ENCODE measurements at places on chromosomes 7 and 10.

DNA sequence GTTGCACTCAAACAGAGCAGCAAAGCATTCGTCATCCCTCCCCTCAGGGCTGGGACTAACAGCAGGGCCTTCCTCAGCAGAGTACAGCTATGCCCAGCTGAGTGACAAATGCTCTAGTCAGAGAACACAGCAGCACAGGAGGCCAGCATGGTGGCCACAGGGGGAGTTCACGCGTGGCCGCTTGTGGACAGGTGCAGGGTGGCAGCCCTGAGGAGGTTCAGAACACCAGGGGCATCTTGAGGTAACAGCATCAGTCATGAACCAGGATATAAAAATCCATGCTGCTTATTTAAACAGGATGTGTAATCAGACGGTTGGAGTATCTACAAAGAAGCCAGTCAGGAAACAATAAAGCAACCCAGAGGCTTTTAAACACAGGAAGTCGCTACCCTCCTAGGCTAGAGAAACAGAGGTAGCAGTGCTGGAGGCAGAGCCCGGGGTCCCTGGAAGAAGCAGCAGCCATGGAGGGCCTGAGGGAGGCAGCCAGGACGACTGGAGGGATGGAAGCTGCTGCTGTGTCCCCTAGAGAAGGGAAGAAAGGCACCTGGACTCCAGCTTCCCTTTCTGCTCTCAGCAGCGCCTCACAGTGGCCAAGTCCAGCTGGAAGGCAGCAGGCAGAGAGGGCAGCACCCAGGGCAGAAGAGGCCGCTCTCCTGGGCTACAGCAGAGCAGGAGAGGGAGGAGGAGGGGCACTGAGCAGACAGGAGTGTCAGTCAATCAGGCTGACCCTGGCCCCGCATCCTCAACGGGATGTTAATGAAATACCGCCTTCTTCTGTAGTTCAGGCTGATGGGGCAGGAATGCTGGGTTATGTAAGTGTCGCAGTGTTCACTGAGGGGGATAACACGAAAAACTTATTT lies 70.8 kb upstream of the UCN3 start:
- peak; percentile 95 for DNase-seq

DNA sequence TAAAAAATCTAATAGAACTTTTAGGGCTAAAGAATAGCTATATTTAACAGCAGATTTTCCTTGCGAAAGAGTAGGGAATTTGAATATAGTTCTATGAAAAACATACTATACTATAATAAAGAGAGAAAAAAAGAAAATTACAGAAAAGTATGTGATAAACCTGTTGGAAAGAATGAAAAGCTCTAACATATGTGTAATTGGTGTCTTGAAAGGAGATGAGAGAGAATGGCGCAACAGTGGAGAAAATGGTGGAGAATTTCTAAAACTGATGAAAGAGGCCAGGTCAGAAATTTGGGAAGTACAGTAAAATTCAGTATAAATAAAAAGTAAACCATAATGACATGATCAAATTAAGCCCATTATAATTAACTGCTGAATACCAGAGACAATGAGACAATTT lies 20.8 kb upstream of the CACNA2D1 start:
- no peak for DNase-seq

DNA sequence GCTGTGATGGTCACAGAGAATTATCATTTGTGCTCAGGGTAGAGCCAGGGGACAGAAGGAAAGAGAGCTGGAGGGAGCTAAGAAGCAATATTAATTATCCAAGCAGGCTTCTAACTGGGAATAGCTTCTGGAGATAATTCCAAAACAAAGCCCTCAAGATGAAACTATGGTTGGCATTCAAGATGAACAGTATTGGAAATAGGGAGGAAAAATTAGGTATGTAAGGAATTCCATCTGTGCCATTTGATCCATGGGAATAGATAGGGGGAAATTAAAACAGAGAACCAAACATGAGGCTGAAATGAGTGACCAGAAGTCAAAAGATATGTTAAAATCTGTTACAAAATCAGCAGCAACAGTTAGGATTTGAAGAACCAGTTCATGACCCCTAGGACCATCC lies 75.3 kb downstream of the NDUFB2 start:
- DNase-seq = no peak

DNA sequence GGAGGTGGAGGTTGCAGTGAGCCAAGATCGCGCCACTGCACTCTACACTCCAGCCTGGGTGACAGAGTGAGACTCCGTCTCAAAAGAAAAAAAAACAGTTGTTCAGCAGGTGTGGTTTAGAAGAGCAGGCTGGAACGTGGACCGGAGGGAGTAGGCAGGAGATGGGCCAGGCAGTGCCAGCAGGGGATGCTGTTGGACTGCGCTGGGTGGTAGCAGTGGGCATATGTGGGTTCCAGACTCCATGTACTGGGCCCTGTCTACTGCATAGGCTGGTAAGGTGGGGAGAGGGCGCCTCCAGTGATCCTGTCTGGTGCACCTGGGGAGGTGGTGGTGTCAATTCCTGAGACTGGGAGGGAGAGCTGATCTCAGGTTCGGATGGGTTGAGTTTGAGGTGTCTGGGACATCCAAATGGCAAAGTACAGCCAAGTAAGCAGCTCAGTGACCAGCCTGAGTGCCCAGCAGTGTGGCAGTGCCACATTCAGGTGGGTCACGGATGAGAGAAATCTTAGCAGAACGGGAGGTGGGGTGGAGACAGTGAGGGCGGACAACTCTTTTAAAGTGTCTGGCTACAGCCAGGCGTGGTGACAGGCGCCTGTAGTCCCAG lies 25.9 kb downstream of the SFXN4 start:
- DNase-seq = peak; percentile 64

DNA sequence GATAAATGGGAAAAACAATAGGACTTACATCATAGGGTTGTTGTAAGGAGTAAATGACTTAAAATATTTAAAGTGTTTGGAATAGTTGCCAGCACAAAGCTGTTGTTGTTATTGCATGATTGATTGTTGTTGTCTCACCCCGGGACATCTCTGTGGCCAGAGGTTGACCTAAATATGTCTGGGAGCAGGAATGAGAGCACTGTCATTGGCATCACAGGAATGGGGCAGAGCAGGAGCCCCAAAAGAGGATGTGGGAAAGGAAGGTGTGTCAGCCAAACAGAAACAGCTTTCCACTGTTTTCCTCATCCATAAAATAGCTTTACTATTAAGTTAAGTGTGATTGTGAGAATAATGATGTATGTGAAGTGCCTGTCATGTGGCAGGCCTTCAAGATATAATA lies 121.6 kb downstream of the TMEM168 start:
- no peak for DNase-seq

DNA sequence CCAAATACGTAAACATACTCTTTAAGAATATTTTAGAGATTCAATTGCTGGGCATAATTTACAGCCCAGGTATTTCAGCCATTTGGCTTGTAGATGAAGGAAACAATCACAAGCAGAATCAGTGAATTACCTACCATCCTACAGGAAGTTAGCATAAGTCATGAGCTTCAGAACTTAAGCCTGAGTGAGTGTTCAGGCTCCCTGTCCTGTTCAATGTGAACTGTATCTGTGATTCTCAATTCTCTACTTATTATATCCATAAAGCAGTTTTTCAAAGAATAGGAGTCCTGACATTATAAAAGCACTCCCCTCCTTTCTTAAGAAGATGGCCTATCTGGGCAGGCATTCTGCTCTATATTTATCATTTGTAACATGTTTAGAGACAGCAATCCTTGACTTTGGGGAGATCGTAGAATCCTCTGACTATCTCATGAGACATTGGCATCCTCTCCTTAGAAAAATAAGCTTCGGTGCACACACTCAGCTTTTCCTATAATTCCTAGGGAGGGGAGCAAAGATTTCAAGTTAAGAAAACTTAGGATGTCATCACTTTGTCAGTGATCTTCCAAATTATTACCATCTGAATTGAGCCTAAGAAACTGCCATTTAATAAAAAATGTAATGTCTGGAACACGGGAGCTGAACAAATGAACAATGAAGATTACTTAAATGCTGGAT lies 645.2 kb upstream of the IGFBP3 start:
- no peak for DNase-seq

DNA sequence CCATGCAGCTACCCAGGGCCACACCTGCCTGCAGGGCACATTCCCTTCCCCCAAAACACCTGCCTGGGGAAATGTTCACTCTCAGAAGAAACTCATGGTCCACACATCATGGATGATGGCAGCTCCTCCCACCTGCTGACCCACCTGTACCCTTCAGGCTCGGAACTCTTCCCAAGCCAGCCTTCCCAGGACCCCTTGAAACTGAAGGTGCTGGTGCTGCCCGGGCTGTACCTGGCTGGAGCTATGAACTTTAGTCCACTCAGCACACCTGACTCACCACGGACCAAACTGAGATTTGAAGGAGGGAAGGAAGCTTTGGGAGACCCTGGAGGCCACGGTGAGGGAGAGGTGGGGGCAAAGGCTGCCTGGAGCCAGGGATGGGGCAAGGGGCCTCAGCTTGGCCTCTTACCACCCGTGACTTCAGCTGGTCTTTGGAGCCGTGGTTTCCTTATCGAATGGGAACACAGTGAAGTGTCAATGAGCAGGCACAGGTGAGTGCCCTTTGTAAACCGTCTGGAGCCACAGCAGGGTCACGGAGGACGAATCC lies 30.1 kb upstream of the INPP5A start:
- no peak for DNase-seq

DNA sequence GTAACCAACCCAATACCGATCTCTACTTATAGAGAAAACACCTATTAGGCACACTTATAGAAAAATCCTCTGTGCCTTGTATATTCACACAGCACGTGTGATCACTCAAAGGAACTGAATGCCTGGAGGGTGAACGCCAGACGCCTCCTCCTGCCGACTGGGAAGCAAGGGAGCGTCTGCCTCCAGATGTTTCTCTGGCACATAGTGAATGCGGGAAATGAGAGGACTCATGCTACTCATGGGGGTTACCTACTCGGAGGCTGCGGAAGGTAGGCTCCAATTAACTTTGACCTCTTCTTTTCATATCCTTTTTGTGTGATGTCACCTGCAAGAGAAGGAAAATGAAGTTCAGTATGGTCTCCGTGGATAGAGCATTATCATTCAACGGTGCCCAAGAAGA lies 203.3 kb downstream of the DIP2C start:
- DNase-seq = no peak

- no peak for DNase-seq
Observed at GRCh38 chr7:6367701-6368211, 80.0 kb downstream of the DAGLB start.

DNA sequence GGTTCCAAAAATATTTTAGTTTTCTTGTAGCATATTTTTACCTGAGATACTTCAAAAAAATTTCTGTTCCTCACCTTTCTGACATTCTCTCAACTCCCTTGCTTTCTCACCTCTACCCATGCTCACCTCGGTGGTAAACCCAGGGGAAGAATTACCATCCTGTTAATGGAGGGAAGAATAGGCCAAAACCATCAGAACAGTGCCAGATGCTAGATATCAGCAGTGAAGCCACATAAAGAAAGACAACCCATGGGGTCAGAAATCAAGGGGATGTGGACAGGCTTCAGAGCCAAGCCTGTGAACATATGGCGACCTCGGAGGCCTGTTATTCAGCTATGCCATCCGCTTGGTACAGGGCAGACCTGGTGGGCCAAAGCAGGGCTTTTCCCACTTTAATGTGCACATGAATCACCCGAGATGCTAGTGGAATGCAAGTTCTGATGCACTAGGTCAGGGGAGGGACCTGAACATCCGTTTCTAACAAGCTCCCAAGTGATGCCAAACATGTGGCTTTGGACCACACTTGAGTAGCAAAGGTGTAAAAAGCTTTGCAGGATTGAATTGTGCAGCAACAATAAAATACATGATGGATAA lies 125.5 kb downstream of the NPY start:
- peak; percentile 50 for DNase-seq

DNA sequence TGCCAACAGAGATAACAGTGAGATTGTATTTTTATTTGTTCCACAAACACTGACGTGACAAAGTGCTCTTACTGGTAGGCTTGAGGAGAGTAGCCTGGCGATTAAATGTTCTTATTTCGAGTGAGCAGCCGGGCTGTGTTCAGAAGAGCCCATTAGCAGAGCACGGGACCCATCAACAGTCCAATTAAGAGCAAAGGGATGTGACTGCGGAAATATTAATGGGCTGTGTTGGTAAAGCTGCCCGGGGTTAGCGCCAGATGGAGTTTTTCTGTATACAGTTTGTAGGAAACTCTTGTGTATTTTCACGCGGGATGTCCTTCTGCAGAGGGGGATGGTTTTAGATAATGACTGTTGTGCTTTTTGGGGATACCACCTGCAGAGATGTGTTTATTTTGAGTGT lies 104.3 kb downstream of the KIAA1217 start:
- no peak for DNase-seq

DNA sequence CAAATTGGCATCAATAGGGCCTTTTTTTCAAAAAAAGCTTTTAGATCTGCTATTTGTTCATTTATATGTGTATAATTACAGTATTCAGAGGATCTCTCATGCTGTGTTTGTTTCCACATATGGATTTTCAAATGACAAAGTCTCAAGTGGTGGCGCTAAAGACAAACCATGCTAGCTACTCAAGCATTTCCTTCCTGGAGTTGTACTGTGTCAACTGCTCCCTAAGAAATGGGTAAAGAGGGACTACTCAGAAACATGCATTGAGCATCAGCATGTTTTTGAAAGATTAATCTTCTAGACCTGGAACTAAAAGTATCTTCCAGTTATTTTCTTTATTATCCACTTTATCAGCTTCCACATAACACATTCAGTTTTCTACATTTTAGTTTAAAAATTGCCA lies 12.7 kb downstream of the CNTNAP2 start:
- peak; percentile 3 for DNase-seq

- no peak for DNase-seq
Observed at GRCh38 chr10:88439932-88440331, 143.2 kb downstream of the RNLS start.

GRCh38 chr10:93154531-93154930 lies 80.8 kb downstream of the CYP26A1 start:
- no peak for DNase-seq

GRCh38 chr7:139972029-139972428 lies 90.7 kb downstream of the PARP12 start:
- peak; percentile 74 for DNase-seq

DNA sequence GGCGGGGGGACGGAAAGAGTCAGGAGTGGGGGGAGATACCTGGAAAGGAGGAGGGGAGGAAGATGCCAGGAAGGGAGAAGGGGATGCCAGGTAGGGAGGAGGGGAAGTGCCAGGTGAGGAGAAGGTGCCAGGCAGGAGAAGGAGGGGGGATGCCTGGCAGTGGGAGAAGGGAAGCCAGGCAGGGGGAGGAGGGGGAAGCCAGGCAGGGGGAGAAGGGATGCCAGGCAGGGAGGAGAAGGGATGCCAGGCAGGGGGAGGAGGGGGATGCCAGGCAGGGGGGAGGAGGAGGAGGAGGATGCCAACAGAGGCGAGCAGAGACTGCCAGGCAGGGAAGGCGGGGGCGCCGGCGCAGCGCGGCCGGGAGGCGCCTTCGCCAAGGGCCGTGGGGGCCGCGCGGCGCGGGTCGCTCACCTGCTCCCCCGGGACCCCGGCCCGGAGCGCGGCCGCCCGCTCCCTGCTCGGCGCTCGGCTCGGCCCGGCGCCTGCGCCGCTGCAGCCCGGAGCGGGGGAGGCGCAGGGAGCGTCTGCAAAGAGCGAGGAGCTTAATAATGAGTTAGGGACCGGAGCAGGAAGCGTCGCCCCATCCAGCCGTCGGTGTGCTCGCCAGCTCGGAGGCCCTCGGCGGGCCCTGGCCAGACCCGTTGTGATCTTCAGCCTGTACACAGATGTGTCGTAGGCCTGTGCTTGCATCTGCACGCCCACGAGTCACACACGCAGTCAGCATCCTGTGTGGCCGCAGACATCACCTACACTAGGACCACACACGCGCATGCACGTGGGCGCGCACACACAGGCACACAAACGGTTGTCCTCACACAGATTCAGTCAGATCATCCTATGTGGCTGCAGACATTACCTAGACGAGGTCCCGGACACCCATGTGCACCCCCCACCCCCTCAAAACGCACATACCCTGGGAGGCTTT lies 28.4 kb upstream of the SMARCD3 start:
- peak; percentile 86 for DNase-seq

- no peak for DNase-seq
Observed at GRCh38 chr10:76946270-76946669, 691.3 kb downstream of the KCNMA1 start.
